ENCODE measurements at places on chromosomes 12 and 14.

GRCh38 chr14:55133416-55133815 lies 4.4 kb downstream of the LGALS3 start:
- DNase-seq = peak; percentile 35

DNA sequence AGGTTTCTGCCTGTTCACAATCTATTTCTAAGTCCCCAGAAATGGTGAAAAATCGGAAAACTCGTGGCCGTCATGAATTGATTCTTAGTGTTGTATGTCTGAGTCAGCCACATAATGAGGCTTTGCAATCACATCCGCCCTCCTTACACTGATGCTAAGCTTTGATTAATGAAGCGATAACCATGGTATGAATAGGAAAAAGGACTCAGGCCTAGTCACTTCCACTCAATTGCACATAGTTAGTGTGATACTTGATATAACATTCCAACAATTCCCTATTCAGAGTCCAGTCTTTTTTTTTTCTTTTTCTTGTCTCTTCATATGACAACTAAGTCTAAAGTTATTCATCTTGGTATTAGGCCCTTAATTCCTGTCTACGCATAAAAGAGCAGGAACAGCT lies 1231.0 kb downstream of the VRK1 start:
- no peak for DNase-seq

GRCh38 chr14:68712703-68713370 lies 80.0 kb downstream of the ZFP36L1 start:
- DNase-seq = no peak

DNA sequence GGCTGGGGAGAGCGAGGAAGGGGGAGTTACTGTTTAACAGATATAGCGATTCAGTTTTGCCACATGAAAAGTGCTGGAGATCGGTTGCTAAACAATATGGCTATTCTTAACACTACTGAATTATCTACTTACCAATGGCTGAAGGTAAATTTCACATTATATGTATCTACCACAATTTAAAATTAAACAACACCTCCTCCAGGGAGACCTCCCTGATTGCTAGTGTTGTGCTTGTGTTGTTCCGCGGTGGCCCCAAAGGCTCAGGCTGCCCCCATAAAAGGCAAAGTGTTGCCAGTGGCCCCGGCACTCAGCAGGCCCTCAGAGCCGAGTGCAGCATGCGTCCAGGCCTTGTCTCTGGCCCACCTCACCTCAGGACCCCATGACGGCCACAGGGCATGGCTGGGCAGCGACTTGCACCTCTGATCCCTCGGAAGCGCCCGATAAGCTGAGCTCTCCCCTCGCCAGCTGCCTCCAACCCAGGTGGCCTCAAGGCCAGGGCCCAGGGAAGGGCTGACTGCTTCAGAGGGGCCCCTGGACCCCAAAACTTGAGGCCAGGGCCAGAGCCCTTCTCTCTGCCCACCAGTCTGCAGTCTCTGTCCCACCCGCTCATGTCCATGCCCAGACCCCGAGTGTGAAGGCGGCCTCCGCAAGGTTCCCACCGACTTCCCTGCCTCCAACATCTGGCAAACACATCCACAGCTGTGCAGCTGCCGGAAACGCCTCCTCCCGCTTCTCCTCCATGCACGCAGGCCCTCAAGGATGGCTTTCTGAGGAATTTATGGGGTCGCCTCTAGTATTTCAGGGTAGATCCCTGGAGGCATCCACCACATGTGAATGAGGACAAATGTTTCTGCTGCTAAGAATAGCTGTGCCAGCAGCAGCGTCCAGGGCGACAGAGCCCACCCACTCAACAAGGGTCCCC lies 60.0 kb downstream of the NCOR2 start:
- DNase-seq = peak; percentile 89

DNA sequence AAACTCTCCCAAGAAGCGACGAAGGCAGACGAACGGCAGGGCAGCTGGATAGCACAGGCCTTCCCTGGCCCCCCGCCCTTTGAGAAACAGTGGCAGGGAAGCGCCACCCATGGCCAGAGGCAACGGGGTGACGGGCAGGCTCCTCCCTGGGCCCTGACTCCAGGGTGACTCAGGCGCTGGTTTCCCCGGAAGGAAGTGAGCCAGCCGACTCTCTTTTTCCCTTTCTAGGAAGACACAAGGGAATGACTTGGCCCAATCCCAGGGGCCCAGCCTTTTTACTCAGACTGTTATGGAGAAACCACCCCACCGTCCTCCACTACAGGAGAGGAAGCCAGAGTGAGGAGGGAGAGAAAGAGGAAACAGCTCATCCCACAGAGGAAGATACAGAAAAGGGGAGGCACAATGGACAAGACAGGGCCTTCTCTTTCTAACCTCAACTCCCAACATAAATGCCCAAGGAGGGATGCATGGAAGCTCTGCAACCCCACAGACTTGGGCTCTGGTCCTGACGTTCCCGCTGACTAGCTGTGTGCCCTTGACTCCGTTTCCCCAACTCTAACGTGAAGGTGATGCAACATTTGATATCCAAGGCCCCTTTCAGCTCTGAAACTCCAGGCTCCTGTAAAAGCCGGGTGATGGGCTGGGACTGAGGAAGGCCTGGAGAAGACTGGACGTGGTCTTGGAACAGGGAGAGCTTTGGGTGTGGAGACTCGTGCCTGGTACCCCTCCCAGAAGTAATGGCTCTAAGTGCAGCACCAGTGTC lies 27.9 kb downstream of the ACTN1 start:
- DNase-seq = peak; percentile 99

DNA sequence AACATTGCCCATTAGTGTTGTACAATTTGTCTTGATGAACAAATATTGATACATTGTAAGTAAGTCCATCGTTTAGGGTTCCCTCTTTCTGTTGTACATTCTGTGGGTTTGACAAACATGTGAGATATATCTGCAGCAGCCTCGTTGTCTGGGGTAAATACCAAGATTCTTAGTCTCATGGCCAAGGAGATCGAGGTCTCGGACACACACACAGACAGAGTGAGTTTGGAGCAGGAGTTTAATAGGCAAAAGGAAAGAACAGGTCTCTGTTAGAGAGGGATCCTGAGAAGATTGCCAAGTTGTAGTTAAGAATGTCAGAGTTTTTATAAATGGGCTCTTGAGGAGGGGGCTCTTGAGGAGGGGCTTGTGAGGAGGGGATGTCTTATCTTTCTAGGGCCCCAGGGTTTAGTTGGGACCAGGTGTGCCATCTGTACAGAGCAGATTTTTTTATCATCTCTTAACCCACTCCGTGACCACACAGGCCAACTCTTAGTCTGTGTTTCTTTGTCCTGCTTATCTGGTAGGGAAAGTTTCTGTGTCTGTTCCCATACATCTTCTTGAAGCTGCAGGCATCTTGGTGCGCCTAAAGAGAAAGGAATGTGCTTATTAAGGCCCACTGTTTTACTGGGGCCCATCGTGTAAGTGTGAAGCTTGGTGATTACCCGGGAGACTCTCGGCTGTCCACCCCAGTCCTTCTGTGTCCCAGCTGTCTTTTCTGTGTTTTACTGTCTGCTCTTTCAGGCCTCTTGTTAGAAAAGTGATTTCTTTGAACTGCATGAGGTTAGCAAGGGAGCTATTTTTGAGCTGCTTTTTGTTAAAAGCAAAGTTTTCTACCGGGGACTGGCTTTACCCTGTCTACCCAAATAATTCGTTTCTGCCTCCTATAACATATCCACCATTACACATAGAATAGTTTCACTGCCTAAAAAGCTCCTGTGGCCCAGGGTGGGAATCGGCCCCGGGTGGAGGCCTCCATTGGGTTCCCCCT lies 22.4 kb upstream of the CLEC2D start:
- peak; percentile 82 for DNase-seq

- no peak for DNase-seq
Measured at GRCh38 chr14:26180221-26180620, 417.6 kb downstream of the NOVA1 start.

DNA sequence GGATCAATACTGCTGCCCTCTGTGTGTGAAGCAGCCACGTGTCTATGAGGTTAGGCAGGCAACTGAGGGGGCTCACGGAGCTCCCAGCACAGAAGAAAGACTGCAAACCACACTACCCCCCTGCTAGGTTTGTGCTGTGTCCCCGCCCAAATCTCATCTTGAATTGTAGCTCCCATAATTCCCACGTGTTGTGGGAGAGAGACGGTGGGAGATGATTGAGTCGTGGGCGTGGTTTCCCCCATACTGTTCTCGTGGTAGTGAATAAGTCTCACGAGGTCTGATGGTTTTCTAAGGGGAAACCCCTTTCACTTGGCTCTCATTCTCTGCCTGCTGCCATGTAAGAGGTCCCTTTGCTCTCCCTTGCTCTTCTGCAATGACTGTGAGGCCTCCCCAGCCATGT lies 68.6 kb downstream of the ACTN1 start:
- peak; percentile 36 for DNase-seq

DNA sequence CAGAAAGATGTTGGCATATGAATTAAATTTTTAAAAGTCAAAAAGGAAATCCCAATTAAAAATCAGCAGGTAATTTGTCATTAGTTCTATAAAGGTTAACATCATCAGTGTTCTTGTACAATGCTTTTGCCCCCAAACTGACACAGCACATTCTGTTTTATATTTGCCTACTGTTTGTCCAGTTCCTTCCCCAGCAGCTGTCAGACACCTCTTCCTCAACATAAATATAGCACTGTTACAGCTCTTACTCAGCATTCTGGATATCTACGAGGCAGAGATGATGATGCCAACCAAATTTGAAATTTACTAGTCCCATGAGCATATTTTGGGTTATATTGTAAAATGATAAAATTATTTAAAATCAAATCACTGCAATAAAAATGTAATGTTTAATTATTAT lies 124.6 kb downstream of the SINHCAF start:
- DNase-seq = no peak

DNA sequence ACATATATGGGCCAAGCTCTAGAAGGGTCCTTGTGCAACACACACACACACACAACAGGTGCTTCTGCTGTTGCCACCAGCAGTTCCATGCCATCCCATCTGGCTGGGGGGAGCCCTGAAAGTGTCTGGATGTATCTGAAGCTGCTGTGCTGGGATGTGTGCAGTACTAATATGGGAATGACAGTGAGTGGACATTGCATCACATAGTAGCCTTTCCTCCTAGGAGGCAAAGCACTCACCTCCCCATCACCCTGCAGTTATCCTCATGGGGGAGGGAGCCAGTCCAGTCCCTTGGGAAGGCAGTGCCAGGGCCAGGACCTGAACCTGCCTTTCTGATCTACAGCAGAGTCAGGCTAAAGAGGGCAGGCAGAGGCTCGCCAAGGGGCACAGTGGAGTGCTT lies 208.9 kb downstream of the CACNA1C start:
- DNase-seq = no peak

- DNase-seq = no peak
Measured at GRCh38 chr12:3838076-3838475, 35.1 kb downstream of the PARP11 start.

DNA sequence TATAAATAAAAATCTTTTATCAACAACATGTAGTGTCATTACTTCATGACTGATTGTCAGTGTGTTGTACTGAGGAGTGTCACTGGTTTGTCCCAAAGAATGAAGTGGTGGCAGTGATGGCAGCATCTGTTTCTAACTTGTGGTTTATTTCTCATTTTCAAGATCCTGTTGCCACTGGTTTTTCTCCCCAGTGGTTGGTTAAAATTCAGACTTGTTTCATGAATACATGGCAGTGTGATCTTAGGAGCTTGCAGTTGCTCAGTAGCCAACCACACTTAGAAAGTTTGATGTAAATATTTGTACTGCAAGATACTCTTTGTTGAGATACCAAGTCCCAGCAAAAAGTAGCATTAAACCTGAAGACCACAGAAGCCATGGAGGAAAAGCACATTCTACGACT lies 69.8 kb downstream of the PLEKHA5 start:
- DNase-seq = peak; percentile 72

- DNase-seq = no peak
Measured at GRCh38 chr12:23217158-23217557, 592.2 kb downstream of the ETNK1 start.

GRCh38 chr12:52055731-52056711 lies 4.8 kb downstream of the NR4A1 start:
- DNase-seq = peak; percentile 59

GRCh38 chr12:99413751-99414150 lies 233.8 kb upstream of the GARIN6 start:
- DNase-seq = no peak

DNA sequence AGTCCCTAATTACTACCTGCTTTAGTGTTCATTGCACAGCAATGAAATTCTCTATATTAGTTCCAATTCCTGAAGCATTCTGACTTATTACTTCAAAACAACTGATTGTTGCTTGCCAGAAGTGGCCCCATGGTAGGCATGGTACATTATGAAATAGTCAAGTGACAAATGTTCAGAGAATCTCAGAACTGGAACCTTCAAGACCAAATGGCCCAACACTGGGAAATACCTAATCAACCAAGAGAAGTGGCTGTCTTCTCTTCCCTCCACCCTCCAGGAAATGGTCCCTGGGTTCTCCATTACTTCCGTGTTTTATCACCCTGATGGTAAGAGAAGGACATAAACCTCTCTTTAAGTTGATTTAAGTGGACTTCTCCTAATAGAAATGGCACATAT lies 49.9 kb downstream of the ITPR2 start:
- peak; percentile 14 for DNase-seq

DNA sequence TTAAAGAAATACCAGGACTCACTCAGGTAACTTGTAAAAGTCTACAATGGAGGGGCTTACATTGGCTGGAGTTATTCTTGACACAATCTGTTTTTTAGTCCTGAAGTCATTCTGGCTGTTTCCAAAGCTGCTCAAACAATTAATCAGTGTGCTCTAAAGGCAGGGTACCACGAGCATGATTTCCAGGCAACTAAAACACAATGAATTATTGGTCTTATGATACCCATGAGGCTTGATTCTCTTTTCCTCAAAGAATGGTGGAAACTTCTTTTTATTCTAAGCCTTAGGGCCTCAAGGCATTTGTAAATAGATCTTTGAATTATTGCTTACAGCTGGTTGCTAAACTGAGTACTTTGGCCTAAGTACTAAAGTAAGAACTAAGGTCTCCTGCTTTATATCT lies 199.8 kb upstream of the PDZRN4 start:
- DNase-seq = no peak

GRCh38 chr12:12927211-12928079 lies 24.5 kb downstream of the GPRC5D start:
- no peak for DNase-seq

DNA sequence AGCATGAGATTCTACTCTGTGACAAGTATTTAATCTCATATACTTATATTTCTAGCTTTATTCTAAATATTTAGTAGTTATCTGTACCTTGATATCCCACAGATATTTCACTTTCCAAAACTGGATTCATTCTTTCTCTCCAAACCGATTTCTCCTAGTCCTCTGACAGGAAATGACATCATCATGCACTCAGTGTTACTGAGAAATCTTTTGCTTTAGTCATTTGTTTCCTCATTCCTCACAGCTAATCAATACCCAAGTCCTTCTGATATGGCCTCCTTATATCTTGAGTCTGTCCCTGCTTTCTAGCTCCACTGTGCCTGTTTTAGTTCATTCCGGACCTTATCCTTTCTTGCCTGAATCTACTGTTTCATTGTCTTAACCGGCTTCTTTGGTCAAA lies 39.4 kb upstream of the E2F7 start:
- DNase-seq = peak; percentile 46

DNA sequence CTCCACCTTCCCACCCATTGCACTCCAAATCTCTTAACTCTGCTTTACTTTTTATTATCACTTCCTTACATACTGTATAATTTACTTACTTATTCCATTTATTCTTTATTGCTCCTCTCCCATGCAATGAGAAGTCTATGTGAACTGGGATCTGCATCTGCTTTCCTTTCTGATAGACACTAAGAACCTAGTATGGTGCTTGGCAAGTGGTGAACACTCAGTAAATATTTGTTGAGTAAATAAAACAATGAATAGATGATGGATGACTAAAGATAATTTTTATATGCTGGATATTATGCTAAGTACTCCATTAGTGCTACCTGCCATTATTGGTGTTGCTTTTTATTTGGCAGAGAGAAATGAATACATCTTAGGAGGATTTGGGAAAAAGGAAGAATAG lies 151.0 kb downstream of the TPH2 start:
- no peak for DNase-seq

GRCh38 chr12:58502226-58502625 lies 418.1 kb downstream of the LRIG3 start:
- DNase-seq = peak; percentile 62

All from mesenchymal stem cell (in vitro differentiated cells and primary cell).